Cortex of kidney (tissue), 1 donor: ENCODE measurements at places on chromosomes 7 and 10.

GRCh38 chr7:2870471-2870931, 26.4 kb upstream of the GNA12 start:
- no peak for DNase-seq

- no peak for DNase-seq
These were observed 3.2 kb downstream of the TCAF1 start for GRCh38 chr7:143898810-143899209.

DNA sequence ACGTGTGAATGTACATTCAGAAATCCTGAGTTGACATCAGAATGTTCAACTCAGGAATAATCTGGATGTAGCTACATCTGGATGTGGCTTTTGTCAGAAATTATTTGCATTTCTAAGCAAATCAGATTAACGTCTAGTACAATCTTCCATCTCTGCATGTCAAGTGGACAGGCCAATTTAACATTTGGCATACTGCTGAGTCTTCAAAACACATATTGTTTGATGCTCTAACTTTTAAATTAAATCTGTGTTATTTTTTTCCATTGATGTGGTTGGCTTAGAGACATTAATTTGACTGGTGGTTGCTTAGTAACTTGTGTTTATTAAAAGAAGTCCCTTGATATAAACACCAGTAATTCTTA, 3.4 kb downstream of the STAMBPL1 start:
- DNase-seq: no peak

GRCh38 chr10:28940158-28940888, 263.0 kb downstream of the BAMBI start:
- DNase-seq: no peak

GRCh38 chr10:116753759-116754158, 11.4 kb upstream of the HSPA12A start:
- no peak for DNase-seq

GRCh38 chr10:14837003-14837756, 657 bp downstream of the CDNF start:
- DNase-seq: no peak

DNA sequence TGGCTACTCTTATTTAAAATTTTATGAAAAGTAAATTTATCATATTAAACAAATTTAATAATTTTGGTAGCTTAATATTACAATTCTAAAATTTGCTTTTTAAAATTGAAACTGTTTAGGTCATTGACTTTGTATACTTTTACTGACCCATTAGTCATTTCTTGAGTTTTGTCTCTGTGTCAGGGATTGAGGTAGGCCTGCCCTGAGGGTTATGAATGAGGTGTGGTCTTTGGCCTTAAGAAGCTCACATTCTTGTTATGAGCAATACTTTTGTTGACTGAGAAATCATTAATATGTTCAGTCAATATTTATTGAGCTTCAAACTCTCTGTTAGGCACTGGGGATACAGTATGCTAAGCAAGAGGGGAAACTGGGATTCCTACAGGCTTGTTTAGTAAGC, 47.0 kb upstream of the RPA3 start:
- no peak for DNase-seq

- DNase-seq: no peak
These were observed 4.6 kb downstream of the HSPA12A start for GRCh38 chr10:116737627-116738327.

- DNase-seq: no peak
These were observed 83.0 kb downstream of the COL13A1 start for GRCh38 chr10:69884686-69885085.

DNA sequence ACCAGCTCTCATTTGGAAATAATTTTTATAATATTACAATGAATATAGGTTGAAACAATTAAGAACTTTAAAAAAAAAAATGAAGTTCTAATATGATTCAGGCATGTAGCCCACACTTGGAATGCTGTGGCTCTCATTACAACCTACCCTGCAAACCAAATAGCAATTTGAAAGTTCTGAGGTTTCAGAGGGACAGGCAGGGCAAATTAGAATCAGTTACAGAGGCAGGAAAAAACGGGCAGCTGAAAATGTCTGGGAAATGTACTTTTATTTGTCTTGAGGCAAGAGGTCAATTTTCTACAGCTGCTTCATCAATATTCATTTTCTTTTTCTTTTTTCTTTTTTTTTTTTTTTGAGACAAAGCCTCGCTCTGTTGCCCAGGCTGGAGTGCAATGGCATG, 95.3 kb downstream of the PIP4K2A start:
- no peak for DNase-seq

DNA sequence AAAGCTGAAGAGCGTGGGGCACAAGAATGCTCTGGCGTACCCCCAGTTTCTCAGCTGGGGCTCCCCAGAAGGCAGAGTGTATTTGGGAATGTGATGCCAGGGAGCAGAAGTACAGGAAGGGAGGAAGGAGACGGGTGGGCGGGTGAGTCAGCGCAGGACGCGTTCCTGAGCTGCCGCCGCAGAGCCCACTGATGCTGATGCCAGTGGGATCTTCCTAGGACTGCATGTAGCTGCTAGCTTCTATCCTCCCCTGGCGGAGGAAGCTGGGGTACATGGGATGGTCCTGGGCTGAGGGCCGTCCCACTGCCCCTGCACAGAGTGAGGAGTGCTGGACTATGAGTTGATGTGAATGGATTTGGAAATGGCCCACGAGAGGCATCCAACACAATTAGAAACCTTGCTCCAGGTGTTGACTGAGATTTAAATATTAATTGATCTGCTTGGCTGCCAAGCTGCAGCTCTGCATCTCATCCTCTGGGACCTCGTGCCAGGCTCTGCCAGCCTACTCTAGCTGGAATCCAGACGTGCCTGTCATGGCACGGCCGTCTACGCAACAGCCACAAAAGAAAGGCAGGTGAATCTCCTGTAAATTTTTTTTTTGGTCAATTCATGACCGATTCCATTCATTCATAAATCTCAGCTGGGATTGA, 66.2 kb upstream of the RHEB start:
- no peak for DNase-seq

DNA sequence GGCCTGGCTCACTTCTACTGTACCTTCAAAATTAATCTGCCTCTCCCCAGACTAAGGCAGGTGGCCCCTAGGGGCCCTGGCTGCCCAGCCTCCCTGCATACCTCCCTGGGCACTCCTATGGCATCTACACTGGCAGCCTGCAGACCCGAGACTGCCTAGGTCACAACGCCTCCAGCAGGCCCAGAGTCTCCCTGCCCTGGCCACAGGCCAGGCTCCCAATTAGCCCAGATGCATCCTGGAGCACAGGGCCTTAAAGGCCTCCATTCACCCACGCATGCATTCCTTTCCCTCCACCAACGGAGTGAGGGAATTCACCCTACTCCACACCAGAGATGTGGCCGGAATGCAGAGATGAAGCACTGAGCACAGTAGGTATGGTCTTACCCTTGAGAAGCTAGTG, 1.9 kb downstream of the CHAT start:
- DNase-seq: no peak

DNA sequence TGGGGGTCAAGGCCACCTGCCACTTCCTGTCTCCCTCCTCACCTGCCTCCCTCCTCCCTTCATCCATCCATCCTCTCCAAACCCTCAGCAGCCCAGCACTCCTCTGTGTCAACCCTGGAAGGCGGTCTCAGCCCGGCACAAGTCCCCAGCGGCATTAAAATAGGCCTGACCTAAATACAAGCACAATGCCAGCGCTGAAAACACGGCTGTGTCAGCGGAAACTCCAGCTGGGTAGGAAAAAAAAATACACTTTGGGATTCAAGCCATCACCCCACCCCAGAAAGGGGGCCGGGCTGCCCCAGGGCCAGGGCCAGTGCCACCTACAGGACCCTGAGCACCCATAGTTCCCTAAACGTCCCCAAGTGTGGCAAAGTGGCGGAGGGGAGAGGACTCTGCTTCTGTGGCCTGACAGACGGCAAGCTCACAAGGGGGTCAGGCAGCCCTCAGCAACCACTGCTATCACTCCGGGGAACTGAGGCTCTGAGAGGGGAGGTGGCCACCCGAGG, 22.7 kb upstream of the GTF2IRD1 start:
- DNase-seq: no peak

DNA sequence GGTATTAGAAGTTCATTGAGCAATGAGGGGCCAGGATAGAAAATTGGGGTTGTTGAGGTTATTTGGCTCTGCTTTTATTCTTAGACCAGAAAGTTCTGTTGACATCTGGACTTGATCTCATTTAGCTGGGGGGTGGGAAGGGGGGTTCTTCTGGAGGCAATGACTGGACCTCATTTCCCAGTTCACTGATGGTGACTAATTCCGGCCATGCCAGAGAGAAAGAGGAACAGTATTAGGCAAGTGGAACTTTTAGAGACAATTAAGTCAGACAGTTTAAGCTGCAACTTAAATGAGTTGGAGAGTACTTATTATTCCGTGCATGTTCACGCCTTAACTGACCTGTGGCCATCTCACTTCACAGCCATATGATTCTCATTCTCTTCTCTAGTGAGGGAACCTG, 512.5 kb downstream of the REEP3 start:
- no peak for DNase-seq

DNA sequence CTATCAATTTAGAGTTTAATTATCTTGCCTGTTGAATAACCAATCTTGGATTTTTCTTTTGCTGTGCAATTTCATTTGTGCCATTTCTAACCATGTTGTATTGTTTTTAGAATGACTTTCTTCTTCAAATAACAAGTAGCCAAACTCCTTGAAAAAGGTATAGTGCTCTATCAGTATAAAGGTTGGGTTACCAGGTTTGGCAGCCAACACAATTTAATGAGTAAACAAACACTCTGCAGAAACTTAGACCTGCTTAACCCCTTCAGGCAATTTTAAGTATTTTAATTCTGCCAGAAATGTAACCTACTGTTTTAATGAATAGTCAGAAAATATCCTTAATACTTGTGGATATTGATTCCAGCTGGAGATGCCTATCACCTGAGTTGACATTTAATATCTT, 299.8 kb downstream of the ARL4A start:
- no peak for DNase-seq

GRCh38 chr7:123797673-123798531, 47.1 kb upstream of the HYAL4 start:
- no peak for DNase-seq

- no peak for DNase-seq
These were observed 21.2 kb downstream of the CYP17A1 start for GRCh38 chr10:102815790-102816549.

GRCh38 chr7:85114342-85114741, 72.5 kb downstream of the SEMA3D start:
- no peak for DNase-seq

- DNase-seq: no peak
These were observed 165.6 kb upstream of the KMT2E start for GRCh38 chr7:104848138-104848990.

DNA sequence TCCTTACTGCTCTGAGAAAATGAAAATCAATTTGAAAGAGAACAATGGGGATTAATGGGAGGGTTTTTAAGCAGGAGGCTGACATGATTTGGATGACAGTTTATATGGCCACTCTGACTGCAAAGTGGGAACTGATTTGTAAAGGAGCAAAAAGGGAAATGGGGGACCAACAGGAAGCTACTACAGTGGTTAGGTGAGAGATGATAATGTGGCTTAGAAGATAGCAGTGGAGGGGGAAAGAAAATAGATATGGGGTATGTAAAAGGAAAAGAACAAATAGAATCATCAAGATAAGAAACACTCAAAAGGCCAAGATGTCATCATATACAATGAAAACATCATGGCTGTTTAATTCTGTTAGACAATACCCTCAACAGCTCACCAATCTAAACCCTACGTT, 177.5 kb downstream of the ANK3 start:
- DNase-seq: no peak

- DNase-seq: no peak
These were observed 21.4 kb downstream of the STAMBPL1 start for GRCh38 chr10:88901206-88901983.

GRCh38 chr10:29030900-29031299, 258.0 kb upstream of the LYZL1 start:
- no peak for DNase-seq

DNA sequence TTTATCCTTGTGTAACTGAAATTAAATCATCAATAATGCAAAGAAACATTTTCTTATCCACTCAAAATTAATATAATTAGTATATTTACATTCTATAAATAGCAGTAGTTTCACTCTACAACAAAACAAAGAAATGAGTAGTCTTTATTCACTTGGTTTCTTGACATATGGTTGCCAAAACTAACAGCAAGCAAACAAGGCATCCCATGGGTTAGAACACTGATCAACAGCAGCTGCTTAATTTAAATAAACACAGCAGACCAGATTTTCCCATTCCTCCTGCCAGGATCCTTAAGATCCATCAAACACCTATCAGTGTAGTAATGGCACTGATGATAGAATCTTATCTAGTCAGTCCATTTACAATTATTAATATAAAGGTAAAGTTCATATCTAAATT, 22.1 kb downstream of the NCAPG2 start:
- no peak for DNase-seq

DNA sequence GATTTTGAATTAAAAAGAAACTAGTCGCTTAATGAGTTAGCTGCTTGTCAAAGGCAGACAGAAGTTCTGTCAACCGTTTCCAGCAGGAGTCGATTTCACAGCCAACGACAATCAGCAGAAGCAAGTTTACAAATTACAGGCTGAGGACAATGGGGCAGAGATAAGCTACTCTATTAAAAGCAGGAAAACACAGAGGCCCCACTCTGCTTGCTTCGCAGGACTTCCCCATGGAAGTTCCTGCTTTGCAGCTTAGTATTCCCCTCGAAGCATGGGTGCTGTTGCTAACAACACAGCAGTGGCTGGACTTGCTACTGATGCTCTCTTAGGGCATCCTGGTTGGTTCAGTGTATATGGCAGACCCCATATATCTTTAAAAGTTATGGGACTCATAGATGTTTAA, 50.8 kb upstream of the KLF6 start:
- no peak for DNase-seq

DNA sequence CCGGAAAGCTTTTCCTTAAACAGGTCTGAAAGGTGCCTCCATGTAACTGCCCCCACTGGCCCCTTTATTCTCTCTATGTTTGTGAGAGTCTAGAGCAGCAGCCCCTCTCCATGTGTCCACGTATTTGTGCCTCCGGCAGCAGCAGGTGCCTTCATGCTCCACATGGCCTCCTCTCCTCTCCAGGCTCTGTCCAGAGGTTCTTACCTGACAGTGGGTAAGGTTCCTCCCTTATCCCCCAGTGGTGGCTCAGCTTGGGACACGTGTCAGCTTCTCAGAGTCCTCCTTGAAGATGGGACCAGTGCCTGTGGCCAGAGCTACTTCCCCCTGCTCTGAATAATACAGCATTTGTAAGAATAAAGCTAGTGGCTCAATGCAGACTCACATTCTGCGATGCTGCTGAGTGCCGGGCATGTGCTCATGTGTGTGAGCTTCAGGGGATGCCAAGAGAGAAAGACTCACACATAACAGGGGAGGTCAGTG, 7.9 kb downstream of the CALML3 start:
- DNase-seq: no peak

- no peak for DNase-seq
These were observed 32.6 kb downstream of the DDIT4 start for GRCh38 chr10:72306215-72306760.
